B cell (primary cell): ENCODE measurements at places on chromosomes 6 and 20.
A peak's percentile ranks its signal among the peaks of the same experiment; 100 is the strongest.

DNA sequence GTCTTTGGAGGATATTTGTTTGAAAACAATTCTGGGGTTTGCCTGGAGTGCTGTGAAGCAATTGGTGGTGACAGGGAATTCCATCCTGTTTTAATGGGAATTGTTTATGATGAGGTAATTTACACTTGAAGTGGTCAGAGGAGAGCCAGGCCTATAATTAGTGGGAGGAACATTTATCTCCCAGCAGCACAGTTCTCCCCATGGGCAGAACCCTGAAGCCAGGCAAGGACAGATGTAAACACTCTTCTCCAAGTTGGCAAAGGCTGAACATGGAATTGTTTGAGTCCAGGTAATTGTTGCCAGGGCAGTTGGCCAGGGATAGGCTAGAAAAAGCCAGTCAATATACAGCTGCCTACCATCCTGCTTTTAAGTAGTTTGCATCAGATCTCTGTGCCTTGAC lies 789.7 kb downstream of the FRK start:
- no peak for DNase-seq

GRCh38 chr20:49687595-49688567 lies 25.8 kb downstream of the B4GALT5 start:
- no peak for DNase-seq

GRCh38 chr20:9053108-9053507 lies 15.8 kb upstream of the PLCB4 start:
- DNase-seq, result no peak

DNA sequence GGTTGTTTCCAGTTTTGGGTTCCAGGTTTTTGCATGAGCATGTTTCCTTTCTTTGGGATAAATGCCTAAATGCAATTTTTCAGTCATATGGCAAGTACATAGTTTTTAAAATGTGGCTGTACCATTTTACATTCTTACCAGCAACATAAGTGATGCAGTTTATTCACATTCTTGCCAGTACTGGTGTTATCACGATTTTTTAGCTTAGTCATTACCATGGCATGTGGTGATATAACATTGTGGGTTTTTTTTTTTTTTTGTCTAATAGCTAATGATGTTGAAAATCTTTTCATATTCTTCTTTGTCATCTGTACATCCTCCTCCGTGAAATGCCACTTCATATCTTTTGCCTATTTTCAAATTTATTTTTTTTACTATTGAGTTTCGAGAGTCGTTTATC lies 2.9 kb upstream of the TDRD6 start:
- no peak for DNase-seq

- no peak for DNase-seq
Observed at GRCh38 chr6:85111481-85112011, 338.3 kb upstream of the NT5E start.

DNA sequence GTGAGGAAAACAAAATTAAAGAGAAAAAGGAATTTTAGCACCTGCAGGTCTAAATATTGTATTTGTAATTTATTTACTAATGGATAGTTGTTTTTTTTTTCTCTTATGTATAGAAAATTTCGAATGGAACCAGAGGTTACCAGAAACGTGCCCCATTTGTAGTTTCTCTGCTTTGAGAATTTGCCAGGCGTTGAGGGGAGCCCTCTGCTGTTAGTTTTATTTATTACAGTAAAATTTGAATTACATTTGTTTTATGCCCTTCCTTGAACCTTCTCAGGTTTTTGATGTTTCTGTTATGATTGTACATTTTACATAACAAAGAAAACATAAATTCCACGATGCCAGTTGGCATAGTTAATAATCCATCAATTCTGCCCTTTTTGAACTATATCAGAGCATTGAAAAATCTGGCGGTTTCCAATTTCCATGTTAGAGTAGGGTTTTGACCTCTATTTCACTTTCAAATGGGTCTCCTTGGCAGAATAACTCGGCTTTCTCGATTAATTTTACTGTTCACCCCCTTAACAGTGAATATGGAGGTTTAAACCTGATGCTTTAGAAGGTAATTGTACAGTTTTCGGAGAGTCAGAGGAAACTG lies 35.1 kb upstream of the RFPL4B start:
- DNase-seq, result peak; percentile 25

DNA sequence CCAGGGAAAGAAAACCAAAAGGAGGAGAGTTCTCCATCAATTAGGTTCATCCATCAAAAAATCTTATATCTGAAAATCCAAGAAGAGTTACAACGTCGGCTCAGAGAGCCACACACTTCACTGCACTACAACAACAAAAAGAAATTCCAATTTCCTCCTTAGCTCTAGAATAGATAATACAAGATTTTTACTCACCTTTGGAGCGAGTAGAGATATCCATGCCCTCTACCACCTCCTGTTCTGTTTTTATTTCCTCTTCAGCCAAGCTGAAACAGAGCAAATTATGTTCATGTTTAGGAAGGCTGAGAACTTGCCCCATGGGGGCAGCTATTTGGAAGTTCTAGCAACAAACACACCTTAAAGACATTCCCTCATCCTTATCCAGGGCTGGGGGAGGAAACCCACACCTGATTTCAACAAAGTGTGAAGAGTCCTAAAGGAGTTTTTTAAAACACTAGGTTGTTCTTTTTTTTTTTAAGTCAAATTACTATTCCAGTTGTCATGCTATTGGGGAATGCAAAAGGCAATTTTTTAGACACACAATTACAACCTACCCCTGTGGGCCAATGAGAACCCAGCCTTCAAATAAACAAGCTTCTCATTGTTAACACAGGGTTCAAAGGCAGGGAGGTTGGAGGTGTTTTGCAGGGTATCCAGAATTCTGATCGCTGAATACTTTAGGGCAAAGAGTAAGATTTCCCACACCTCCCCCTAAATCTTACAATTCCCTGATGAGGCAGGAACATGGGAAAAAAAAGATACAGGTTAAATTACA lies 8.7 kb downstream of the ZMYND8 start:
- no peak for DNase-seq

GRCh38 chr20:49278818-49279676 lies 1.2 kb upstream of the ZNFX1 start:
- no peak for DNase-seq

GRCh38 chr6:21271428-21272155 lies 322.0 kb upstream of the SOX4 start:
- DNase-seq, result no peak

DNA sequence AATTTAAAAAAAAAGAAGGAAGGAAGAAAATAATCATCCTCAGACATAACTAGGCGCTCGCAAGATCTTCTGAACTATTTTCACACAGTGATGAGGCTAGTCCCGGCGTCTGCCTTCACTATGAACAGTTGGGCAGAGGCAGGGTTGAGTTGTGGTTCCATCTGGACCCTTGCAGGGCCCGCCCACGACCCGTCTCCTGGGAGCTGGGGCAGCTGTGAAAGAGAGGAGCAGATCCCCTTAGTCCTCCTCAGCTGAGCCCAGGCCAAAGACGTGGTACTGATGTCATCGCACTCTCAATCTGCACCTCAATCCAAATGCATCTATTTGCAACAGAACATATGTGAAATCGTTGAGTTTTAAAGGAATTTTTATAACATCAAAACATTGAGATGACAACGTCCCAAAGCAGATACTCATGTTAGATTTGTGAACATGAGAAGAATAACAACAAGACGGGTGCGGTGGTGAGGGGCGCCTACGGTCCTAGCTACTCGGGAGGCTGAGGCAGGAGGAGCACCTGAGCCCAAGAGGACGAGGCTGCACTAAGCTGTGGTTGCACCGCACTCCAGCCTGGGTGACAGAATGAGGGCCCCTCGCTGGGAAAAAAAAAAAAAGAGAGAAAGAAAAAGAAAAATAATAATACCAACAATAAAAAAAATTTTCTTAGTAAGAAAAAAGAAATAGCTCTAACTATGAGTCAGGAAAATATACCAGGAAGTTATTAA lies 15.3 kb downstream of the TCFL5 start:
- no peak for DNase-seq

DNA sequence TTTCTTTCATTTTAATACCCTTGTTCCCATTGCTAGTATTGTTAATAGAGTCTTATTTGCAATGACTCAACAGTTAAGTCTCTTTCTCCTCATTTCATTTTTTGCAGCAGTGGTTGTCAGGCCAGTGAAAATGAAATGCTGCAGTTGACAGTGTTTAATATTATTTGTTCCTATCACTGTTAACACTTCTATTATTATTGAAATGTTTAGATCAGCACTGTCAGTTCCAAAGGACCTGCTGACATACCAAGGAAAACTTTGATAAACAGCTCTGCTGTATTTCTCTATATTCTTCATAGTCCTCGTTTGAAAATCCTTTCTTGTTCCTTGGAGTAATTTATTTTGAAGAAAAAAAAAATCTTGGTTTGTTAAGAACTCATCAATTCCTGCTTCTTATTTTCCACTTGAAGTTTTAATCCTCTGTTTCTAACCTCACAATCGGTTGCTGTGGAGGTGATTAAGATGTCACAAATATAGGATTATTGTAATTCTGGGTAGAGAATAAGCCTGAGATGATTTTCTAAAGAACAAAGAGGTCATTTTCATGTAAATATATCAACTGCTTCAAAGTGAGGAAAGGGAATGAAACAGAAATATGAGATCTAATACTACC lies 1065.9 kb upstream of the CITED2 start:
- no peak for DNase-seq

GRCh38 chr20:6765469-6766058 lies 1.9 kb upstream of the BMP2 start:
- DNase-seq, result peak; percentile 23

- no peak for DNase-seq
Observed at GRCh38 chr6:132228894-132229293, 172.4 kb downstream of the MOXD1 start.

DNA sequence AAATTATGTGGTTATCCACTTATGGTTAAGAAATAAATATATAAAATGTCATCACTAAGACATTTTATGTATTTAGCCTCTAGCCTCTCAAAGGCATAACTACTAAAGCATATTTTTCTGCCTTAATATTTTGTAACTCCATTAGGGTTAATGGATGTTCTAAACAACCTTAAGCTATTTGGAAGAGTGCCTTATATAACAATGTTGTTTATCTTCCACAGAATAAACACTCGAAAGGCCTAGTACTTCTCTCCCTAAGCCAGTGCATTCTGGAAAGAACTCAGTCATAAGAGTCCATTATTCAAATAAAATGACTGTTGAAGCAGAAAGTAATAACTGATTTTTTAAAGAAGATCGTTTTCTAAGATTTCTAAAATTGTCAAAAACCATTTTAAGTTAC lies 15.0 kb upstream of the PRIM2 start:
- DNase-seq, result no peak

- DNase-seq, result peak; percentile 16
Observed at GRCh38 chr20:21511485-21511849, 2.4 kb downstream of the NKX2-2 start.

- no peak for DNase-seq
Observed at GRCh38 chr6:452301-453067, 60.9 kb downstream of the IRF4 start.

DNA sequence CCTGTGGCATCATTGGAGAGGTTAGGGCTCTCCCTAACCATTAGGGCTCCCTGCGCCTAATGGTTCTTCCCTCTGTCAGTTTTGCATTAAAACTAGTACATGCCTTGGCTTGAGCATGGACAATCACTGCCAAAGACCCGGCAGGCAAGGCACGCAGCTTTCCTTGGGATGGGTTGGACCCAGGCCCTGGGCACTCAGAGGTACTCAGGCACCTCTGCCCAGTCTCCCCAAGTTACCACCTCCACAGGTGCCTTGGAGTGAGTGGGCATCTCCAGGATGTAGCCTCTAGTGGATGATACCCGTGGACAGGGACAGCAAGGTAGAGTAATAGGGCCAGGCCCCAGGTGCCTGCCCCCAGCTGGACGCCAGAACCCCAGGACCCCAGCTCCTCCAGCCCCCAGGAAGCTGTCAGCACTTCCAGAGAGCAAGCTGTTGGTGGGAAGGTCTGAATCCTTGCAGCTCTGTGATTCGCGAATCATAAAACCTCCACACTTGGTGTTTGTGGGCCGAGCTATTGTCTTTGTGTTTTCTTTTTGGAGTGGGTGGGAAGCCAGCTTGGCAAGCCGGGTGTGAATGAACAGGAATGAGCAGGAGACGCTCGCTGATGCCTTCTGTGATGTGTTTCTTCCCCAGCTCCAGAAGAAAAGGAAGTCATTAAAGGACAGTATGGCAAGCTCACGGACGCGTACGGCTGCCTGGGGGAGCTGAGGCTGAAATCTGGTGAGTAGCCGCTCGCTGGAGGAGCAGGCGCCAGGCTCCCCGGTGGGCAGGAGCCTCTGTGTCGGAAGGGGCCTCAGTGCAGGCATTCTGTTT lies 35.1 kb downstream of the SYNJ2 start:
- DNase-seq, result no peak

GRCh38 chr20:33291416-33291815 lies 8.4 kb downstream of the BPIFB1 start:
- DNase-seq, result no peak

DNA sequence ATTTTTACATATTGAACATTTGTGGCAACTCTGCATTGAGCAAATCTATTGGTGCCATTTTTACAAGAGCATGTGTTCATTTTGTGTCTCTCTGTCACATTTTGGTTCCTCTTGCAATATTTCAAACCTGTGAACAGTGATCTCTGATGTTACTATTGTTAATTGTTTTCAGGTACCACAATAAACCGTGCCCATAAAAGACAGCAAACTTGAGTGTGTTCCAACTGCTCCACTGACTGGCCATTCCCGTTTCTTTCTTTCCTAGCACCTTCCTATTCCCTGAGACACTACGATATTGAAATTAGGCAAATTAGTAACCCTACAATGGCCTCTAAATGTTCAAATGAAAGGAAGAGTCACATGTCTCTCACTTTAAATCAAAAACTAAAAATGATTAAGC lies 79.6 kb downstream of the REV3L start:
- DNase-seq, result no peak

DNA sequence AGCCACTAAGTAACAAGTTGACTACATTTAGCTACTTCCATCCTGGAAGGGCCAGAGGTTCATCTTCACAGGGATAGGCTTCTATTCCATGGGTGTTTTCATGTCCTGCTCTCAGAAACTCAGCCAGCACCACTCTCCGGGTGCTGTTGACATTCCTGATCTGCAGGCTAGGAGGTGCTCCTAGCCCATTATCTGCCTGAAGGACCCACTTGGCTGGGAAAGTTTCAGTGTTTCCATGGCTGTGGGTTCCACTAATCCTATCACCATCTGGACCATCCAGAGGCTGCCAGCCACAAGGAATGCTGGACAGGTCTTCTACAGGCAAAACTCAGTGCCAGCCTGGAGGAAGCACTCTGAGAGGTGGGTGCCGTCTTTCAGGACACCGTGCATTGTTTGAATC lies 45.2 kb downstream of the HLA-G start:
- no peak for DNase-seq

DNA sequence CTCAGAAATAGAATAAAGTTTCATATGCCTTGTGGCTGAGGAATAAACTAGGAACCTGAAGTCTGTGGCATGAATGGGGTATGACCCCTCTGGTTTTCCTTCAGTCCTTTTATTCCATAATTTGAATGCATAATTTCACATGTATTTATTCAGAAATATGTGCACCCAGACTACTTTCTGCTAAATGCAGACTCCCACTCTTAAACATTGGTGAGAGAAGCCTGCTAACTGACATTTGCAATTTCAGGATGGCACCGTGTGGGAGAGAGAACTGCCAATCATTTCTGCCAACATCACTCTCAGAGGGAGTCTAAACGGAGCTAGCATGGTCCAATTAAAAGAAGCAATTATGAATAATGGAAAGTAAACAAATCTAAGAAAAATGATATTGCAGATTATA lies 141.3 kb downstream of the ADGRB3 start:
- no peak for DNase-seq
